Hypothalamus (tissue), 51 donors: ENCODE measurements at places on chromosomes 2 and 18.

DNA sequence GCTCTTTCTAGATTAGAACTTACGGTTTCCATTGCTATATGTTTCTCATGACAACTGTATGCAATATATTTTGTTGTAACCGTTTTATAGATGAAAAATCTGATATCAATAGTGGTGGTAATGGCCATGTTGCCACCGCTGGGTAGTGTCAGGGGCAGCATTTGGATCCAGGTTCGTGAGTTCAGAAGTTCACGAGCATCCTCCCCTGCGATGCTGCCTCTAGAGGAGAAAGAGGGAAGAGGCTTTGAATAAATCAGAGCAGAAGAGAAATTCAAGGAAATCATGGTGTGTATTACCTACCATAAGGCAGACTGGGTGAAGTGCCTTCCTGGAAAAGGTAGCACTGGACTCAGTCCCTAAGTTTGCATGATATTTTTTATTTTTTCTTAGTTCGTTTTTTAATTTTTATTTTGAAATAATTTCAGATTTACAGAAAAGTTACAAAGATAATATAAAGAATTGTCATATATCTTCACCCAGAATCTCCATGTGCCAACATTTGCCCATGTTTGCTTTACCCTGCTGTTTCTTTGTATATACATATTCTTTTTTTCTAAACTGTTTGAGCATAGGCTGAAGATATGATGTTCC lies 3.3 kb upstream of the ZBTB7C start:
- no peak for DNase-seq

DNA sequence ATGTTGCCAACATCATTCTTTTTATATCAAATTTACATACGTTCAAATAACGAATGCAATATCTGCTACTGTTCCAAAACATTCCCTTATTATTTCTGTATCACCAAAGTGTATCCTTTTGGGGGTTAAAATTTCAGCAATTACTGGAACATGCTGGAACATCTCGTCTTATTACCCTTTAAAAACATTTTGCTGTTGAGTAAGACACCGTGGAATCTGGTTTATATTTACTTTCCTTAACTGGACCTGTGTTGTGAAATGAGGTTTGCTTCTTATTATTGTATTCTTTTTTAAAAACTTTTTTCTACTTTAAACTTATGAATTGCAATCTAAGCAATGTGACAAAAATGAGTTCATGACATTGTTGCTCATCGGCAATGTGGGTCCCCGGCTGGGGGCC lies 87.4 kb upstream of the PTPRM start:
- no peak for DNase-seq

DNA sequence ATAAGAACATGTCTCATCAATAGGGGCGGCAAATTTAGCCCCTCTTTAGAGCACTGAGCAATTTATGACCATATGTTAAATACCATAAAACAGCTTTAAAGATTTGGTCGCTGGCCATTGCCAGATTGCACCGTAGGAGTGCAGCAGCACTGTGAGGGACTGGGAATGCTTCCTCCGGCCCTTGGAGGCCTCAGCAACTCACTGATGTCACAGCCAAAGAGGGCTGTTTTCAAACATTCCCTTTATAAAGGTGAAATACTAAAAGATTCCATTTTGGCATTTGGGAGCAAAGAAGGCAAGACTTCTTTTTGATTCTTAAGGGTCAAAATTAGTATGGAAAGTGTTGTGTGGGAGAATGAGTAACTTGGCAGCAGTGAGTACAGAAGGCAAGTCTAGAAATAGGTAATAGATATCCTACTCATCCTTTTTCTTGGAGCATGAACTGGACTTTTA lies 63.7 kb downstream of the BABAM2 start:
- DNase-seq = no peak

DNA sequence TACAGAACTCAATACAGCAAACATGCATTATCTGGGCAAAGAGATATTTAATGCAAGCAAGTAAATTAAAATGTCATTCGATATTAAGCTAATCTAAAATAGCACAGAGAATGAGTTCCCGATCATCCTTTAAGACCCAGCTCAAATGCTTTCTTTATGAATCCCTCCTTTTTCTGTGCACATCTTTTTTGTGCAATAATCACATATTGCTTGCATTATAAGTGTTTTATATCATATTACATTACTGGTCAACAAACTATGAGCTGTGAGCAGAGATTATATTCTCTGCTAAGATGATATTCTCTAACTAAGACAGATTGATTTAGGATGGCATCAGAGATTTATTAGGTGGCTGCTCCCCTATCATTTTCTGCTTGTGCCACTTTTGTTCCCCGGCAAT lies 146.1 kb downstream of the ERBB4 start:
- no peak for DNase-seq

DNA sequence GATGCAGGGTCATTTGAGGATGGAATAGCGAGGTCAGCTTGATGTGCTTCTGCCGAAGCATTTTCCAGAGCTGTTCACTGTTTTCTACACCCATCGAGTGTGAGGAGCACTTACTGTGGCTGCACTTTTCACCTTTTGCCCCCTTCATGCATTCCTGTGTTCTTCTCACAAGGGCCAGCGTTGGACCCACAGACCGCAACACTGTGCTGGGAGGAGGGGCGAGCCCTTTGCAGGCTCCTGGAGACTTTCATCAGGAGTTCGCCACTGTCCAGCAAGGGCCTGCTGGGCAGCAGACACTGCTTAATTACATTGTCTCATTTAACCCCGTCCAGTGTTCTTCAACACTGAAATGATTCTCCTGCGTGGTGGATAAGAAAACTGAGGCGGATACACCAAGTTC lies 29.9 kb downstream of the CYP26B1 start:
- no peak for DNase-seq

- no peak for DNase-seq
These were observed 363.0 kb downstream of the SS18 start for GRCh38 chr18:25727281-25727985.

DNA sequence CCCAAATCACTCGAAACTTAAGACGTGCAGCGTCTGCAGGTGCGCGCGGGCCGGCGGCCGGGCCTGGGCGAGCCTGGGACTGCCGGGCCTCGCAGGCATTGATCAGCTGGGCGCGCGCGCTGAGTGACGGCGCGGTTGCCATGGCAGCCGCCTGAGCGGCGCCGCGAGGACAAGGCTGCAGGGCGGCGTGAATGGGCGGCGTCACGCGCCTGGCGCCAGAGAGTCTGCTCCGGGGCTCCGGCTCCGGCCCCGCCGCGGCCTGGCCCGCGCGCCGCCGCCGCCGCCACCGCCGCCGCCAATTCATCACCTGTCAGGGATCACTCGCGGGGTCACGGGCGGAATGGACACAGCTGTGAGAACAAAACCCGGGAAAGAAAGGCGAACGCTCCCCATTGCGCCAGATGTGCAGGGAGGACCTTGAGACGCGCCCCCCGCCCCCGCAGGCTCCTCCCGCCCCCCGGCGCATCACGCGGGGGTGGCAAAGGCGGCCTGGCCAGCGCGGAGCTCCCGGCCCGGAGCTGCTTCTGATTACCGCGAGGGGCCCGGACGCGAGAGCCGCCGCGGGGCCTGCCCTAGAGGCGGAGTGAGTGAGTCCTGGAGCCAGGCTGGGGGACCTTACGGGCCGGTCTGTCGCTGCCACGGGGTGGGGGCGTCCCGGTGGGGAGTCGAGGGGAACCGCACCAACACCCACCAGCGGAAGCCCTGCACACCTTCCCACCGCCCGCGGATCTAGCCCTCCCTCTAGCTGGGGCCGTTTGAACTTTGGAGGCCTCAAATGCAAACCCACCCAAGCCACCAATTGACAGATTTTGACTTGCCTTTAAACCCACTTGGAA lies 2.9 kb upstream of the ID2 start:
- peak; percentile 43 for DNase-seq

DNA sequence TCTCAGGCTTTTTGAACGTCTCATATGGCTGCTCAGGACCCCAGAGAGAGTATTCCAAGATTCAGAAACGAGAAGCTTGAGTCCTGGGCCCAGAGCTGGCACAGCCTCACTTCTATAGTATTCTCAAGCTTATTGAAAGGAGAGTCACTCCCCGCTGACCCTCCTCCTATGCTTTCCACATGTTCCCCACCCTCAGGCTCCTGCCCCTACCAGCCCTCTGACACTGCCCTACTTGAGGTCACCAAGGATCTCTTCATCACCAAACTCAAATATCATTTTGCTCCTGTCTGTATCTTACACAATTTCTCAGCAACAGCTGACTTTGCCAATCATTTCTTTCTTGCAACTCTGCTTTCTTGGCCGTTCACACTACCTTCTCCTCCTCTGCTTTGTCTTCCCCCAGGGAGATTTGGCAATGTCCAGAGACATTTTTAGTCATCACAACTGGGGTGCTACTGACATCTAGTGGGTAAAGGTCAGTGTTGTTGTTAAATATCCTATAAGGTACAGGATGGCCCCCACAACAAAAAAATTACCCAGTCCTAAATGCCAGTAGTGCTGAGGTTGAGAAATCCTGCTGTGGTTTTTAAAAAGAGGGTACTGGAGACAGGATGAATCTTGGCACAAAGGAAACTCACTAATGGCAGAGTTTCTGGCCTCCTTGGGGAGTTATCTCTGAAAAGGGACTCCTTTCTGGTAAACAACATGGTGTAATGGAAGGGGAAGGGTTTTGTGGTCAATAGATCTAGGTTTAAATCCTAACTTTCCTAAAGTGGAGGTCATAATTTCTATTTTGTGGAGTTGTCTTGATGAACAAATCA lies 26.9 kb upstream of the INSIG2 start:
- DNase-seq = no peak

- no peak for DNase-seq
These were observed 224.4 kb upstream of the SMAD2 start for GRCh38 chr18:48154828-48155227.

DNA sequence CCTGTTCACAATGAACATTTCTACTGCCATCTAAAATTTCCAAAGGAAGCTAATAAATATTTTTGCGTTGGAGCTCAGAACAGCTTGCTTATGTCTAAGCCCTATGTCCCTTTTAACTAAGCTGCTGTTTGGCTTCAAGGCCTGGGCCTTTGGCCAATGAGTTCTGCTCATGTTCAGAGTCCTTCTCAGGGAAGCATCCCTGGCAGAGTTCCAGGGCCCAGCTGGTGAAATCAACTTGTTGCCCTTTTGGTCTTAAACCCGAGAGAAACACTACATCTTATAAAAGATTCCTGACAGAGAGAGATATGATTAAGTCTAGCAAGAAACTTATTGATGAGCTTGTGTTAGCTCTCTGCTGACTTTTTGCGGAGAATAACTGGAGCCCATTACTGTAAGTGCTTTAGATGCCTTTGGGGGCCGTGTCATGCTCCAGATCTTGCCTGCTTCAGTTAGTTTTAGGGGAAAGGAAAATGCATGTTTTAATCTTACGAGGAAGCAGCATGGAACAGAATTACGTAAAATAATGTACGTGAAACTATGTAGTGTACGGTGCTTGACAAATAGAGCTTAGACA lies 102.5 kb upstream of the NOSTRIN start:
- peak; percentile 29 for DNase-seq

- no peak for DNase-seq
These were observed 154.8 kb upstream of the PGAP1 start for GRCh38 chr2:197081294-197081693.

DNA sequence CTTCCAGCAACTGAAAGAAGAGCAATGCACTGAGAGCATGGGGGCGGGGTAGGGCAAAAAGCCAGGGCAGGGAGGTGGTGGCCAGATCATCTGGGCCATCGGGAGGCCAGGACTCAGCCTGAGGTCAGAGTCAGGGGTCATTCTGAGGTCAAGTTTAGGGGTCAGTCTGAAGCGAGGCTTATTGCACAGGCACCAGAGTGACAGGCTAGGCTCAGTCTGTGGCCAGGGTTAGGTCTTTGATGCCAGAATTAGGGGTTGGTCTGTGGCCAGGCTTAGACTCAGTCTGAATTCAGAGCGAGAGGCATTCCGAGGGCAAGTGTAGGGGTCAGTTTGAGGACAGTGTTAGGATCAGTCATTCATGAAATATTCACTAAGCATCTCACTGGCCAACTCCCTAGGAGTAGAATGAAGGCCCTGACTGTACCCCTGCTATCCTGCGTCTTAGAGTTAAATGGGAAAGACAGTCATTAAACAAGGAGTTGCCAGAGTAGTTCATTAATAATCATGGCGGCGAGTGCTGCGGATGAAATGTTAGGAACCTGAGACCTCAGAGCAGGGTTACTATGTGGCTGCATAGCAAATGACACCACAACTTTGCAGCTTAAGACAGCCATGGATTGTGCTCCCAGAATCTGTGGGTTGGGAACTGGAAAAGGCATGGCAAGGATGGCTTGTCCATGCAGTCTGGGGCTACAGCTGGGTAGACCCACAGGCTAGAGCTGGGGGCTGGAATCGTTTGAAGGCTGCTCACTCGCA lies 198.7 kb downstream of the CYP26B1 start:
- no peak for DNase-seq

- no peak for DNase-seq
These were observed 182.9 kb downstream of the PRKCE start for GRCh38 chr2:45834372-45834771.

DNA sequence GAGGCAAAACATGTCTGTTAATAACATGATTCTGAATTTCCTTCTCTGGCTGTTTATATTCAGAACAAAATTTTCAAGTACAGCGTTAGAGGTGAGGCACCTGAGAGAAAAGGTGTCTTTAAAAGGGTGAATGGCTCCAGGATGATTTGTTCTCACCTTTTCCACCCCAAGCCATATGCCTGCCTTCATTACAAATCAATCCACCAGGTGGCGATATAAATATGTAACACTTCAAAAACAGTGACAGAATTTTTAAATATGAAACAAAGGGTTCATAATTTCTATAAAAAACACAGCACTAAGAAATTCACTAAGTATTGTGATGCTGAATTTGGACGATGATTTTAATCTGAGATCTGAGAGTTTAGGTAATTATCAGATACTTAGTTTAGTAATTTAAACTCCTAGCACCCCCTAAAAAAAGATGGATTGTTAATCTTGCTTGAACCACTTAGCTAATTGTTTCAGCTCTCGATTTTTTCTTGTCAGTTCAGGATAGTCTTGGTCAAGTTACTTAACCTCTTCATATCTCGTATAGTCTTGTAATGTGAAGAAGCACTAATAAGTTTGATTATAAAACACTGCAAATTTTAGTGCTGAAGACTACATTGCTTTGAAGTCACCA lies 528.8 kb downstream of the CPS1 start:
- no peak for DNase-seq

- DNase-seq = no peak
These were observed 58.7 kb downstream of the ABCG8 start for GRCh38 chr2:43897492-43897891.

DNA sequence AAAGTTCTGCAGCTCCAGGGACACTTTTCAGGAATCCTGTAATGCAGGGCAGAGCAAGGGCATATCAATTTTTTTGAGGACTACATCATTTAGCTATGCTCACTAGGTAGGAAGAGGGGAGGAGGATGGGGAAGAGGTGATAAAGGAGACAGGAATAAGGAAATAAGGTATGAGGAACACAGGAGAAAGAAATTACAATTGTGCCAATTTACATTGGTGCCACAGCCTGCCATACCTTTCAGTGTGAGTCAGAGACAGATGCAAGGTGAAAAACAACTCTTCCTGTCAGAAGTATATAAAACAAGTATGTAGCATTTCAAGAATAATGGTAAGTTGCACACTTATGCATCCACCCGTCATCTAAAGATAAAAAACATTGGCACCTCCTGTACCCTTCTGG lies 5.4 kb upstream of the MRPS9 start:
- DNase-seq = no peak

DNA sequence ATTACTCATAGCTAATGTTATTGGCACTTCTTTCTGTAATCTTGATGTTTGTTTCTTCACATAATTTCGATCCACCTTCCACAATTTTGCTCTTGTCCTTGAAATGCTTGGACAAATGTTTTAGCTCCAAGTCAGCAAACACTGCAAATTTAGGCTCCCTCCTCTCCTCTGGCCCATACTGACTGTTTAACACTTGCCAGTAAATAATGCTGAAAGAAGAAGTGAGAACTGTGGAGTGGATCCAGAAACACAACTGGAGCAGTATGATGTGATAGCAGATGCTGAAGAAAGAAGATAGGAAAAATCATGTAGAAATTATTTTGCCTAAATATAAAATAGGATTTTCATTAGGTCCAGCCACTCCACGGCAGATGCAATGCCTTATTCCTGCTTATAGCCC lies 415.0 kb upstream of the GYPC start:
- no peak for DNase-seq
